ENCODE measurements at places on chromosomes 4 and X. TPM values are rescaled to one million over a fixed set of nuclear protein-coding genes. Genes with fewer than 3 reads are reported as not detected.

Gene SPANXN3
- total RNA-seq, result not detected

Gene TMSB15C
- 4.1 TPM for total RNA-seq

Gene GAGE1
- not detected for total RNA-seq

Gene ZDHHC15
- 0.05 TPM for total RNA-seq

Gene XKRX
- 0.08 TPM for total RNA-seq

Gene SOD3
- total RNA-seq, result not detected

Gene NAAA
- total RNA-seq, result 39.6 TPM

Gene PABPC5
- not detected for total RNA-seq

Gene RTL5
- total RNA-seq, result 0.15 TPM

Gene GAGE13
- not detected for total RNA-seq

Gene PROM1
- not detected for total RNA-seq

Gene CT45A10
- not detected for total RNA-seq

Gene L1CAM
- total RNA-seq, result 2.1 TPM

Gene GPAT3
- total RNA-seq, result 4.1 TPM

Gene SSX7
- total RNA-seq, result not detected

Gene RADX
- total RNA-seq, result 7.8 TPM

Gene NXF2B
- total RNA-seq, result not detected

Gene FGFRL1
- 10.6 TPM for total RNA-seq

Gene SMAD1
- 12.0 TPM for total RNA-seq

Gene TCP11X2
- total RNA-seq, result not detected

Gene CT47B1
- not detected for total RNA-seq

Gene RAB39B
- 8.0 TPM for total RNA-seq

Gene SMIM10L2A
- 0.56 TPM for total RNA-seq

Gene VEGFD
- not detected for total RNA-seq

Gene SOWAHD
- 3.3 TPM for total RNA-seq

Gene RNF175
- total RNA-seq, result not detected

Gene HTN3
- total RNA-seq, result not detected

Gene GAGE12F
- not detected for total RNA-seq

Gene RAB33A
- 21.2 TPM for total RNA-seq

Gene GYPE
- not detected for total RNA-seq

Gene AIFM1
- 40.3 TPM for total RNA-seq

Gene NR0B1
- total RNA-seq, result not detected

Gene POU3F4
- total RNA-seq, result not detected

Gene IGFBP7
- 0.19 TPM for total RNA-seq

Gene KLHL13
- total RNA-seq, result 0.35 TPM

Gene COL25A1
- not detected for total RNA-seq

Gene ASB5
- not detected for total RNA-seq

Gene ART3
- total RNA-seq, result not detected

Gene CLCN5
- total RNA-seq, result 3.5 TPM

Gene SPP1
- 0.79 TPM for total RNA-seq

Gene HTN1
- total RNA-seq, result not detected

Gene SASH3
- total RNA-seq, result 264 TPM

Gene ATP2B3
- not detected for total RNA-seq

Gene ZAR1
- not detected for total RNA-seq

Gene RTL3
- total RNA-seq, result not detected

Gene HPGDS
- total RNA-seq, result not detected

Gene KIT
- 0.29 TPM for total RNA-seq

Gene CSAG3
- 0.62 TPM for total RNA-seq

Gene UGT8
- 0.19 TPM for total RNA-seq

Gene PITX2
- not detected for total RNA-seq

Data from activated CD4-positive, alpha-beta T cell treated with anti-CD3 and anti-CD28 coated beads, Interleukin-2, amount 10 ng/mL, durations not matched to agents 7 days and 5 days (primary cell).